CD4-positive, alpha-beta T cell treated with Interleukin-12 subunit alpha and Interleukin-12 subunit beta, for 1 hour (primary cell): ENCODE measurements at places on chromosomes 5 and 9.

DNA sequence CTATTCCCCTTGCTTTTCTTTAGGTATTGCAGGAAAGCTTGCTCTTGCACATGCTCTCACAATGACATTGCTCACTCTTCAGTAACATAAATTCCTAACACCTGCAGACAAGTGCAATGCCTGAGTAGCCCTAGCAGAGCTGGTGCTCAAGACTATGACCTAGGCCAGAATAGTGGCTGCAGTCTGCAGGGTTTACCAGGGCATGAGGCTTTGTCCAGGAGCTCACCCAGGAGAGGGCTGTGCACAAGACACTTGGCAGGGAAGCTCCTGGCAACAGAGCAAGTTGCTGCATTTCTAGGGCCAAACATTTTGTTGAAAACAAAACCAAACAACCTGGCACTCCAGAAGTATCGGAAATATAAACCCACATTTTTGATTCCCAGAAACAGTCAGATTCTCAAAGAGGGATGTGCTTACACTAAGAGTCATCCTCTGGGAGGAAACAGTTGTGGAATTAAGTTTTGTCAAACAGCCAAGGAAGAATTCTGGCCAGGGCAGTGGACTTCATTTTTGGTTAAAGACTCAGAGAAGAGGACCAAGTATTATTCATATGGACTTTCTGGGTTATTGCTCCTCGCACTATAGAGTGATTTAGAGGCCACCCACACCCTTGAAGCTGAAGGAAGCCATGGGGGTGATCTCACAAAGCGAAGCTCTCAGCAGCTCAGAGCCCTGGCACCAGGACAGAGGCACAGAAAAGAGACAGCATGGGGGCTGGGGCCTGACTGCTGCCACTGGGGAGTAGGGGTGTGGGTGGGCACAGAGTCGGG is 44.9 kb downstream of the MACROH2A1 start:
- DNase-seq = no peak

GRCh38 chr9:136381311-136381710 is 7.8 kb upstream of the CARD9 start:
- DNase-seq = no peak

- no peak for DNase-seq
Observed at GRCh38 chr5:61822584-61822983, 483.4 kb upstream of the KIF2A start.

DNA sequence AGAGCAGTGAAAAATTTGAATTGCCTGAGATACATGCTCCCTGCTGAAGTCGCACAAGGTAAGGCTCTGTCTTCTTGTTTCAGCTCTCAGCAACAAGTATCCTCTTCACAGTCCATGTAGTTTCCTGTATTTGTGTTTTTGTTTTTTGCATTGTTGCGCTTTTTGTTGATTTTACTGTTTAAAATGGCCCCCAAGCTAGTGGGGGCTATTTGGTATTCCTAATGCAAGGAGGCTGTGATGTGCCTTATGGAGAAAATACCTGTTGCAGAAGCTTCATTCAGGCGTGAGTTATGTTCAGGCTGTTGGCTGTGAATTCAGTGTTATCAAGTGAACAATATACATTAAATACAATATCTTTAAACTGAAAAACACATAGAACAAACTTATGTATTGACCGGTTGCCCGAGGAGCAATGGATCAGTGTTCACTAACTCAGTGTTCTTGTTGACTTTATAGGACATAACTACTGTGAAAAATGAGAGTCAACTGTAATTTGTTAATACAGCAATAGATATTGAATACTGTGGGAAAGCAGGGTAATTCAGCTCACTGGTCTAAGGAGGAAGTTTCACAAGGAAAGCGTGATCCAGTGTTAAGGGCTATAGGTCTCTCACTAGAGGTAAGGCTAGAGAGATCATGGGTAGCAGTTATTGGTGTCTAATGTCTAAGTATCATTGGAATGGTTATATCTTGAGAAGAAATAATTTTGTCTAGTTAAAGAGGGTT is 150.5 kb downstream of the GCNT1 start:
- DNase-seq = no peak

- DNase-seq = no peak
Observed at GRCh38 chr9:124332361-124333202, 74.8 kb downstream of the NEK6 start.

DNA sequence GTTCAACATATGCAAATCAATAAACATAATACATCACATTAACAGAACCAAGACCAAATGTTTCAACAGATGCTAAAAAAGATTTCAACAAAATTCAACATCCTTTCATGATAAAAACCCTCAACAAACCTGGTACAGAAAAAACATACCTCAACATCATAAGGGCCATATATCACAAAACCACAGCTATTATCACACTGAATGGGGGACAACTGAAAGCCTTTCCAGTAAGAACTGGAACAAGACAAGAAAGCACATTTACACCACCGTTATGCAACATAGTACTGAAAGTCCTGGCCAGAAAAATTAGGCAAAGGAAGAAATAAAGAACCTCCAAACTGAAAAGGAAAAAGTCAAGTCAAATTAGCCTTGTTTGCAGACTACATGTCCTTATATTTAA is 93.6 kb downstream of the DTWD2 start:
- no peak for DNase-seq

- no peak for DNase-seq
Observed at GRCh38 chr5:89991592-89991991, 418.0 kb downstream of the CETN3 start.

DNA sequence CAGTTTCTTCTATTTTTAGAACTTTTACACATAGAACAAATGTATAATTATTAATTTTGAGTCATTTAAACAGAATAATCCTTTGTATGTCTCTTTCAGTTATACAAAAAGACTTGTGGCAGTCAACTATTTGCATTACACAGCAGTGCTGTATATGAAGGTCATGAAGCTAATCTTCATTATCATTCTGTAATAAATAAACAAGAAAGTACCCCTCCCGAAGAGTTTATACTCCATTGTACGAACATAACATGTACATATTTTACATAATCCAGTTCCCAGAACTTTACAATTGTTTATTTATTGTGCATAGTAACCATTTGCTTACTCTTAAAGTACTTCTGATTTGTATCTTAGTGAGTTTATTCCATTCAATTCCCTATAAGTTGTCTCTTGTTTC is 267.9 kb downstream of the FBXL17 start:
- no peak for DNase-seq

GRCh38 chr5:149493316-149493715 is 57.9 kb downstream of the CSNK1A1 start:
- no peak for DNase-seq

GRCh38 chr5:110087829-110088228 is 398.1 kb downstream of the MAN2A1 start:
- no peak for DNase-seq

DNA sequence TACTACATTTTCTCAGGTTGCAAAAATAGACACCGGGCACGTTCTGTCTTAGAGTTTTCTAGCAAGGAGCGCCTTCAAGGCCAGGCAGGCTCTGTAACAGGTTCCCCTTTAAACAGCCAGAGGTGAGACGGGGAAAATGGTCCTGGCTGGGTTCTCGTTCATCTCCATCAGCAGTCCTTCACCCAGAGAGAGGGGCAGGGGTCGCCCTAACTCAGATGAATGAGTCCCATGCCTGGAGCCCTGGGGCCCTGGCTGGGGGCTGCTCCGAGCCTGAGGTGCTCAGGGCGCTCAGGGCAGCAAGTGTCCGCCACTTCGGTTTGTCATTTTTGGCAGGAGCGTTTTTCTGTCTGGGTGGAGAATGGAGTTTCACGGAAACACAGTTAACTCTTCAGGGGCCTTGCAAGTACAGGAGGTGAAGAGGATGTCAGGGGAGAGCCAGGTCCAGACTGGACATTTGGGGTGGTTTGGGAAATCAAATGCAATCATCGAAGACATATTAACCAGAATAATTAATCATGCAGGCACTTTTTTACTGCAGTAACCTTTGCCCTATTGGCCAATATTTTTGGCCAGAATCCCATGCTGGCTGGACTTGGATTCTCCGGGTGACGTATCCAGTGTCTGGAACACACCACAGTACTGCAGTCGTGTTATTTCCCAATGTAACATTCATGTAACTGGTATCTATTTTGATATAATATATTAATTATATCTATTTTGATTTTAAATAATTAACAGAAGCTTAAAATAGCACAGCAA is 2.9 kb downstream of the NTNG2 start:
- no peak for DNase-seq

GRCh38 chr9:100600521-100601079 is 22.7 kb downstream of the CAVIN4 start:
- no peak for DNase-seq

- no peak for DNase-seq
Observed at GRCh38 chr5:167820101-167820990, 471.1 kb upstream of the WWC1 start.

DNA sequence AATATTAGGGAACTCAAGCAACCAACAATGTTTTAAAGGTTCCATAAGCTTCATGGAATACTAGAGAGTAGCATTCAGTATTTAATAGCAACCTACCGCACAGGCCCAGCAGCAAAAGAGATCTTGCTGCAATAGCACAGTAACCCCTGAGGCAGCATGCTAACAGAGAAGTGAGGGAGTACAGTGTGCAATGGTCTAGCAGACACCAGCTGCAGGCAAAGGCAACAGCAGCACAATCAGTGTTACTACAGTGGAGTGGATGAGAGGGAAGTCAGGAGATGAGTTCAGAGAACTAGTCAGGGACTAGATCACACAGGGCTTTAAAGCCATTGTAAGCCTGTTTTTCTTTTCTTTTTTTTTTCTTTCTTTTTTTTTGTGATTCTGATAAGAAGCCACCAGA is 2.8 kb downstream of the TICAM2 start:
- DNase-seq = no peak

- no peak for DNase-seq
Observed at GRCh38 chr5:79849486-79850315, 141.4 kb downstream of the MTX3 start.

DNA sequence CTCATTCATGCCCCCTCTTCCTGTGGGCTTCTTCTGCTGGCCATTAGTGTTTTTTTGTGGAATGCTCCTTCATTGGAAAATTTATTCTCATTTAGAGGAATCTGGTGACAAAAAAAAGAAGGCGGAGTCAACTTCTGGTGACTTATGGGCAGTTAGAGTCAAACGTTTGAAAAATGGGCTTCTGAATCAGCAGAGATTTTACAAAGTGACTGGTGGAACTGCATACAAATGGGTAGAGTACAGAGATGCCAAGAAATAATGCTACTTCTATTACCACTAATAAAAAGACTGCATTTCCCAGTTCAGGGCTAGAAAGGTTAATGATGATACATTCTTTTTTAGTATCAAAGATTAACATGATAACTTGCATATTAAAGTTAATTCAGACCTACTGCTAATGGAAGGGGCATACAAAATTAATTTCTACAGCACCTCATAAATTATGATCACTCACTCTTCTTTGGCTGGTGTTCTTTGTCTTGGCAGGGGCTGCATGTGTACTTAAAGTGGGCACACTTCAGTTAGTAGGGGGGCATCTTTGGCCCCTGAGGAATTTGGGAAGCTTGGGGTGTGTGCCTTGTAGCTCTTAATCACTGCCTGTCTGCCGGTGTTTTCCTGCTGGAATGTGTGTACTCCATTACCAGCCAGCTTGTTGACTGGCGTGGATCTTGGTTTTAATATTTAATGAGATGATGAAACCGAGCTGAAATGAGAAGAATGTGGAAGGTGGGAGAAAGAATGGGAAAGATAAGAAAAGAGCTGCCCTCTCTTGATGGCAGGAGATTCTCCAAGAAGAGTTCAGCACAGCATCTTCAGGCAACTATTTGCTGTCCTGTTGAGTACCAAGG is 148.9 kb downstream of the DOCK2 start:
- no peak for DNase-seq

- DNase-seq = no peak
Observed at GRCh38 chr5:9059920-9060691, 485.8 kb downstream of the SEMA5A start.

DNA sequence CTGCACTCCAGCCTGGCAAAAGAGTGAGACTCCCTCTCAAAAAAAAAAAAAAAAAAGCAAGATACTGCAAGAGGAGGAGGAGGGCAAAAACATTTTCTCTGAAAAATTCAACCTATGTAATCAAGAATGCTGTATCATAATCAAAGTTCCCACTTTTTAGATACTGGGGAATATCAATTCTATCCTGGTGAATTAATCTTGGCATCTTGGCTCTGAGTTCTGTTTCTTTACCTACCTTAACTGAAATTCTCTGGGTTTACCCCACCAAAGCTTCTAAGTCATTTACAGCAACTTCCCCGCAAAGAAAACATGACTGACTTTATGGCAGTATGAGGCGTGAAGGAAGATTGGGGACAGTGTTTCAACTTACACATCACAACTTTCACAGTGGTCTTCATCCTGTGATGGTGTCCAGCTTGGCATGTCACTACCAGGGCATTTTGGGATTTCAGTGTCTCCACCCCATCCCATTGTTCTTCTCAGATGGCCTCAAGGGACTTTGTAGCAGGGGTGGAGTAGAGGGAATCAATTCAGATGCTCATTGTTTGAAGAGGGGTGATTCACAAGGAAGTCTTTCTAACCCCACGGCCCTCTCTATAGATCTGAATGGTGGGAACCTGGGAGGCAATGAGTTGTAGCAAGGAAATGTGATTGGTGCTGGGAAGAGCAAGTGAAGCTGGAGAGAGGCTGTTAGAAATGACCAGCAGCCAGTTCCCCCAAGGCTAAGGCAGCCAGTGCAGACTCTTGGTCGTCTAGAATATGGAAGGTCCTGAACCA is 130.5 kb downstream of the SCAMP1 start:
- no peak for DNase-seq

GRCh38 chr9:137312852-137313325 is 10.8 kb upstream of the NRARP start:
- no peak for DNase-seq

DNA sequence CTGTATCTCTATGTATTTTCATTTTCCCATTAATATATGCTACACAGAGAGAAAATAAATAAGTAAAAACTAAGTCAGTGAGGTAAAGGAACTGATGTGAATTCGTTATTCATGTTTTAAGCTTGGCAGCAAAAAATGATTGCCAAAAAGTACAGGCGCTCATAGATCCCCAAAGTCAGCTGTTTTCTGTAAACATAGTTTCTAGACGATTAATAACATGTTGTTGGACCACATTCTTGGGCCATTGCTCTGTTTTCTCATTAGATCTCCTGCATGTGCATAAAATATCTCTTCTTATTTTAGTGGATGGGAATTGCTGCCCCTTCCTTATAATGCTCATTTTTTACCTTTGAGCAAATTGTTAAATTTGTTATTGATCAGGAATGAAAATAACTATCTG is 215.2 kb downstream of the TLE1 start:
- DNase-seq = no peak

DNA sequence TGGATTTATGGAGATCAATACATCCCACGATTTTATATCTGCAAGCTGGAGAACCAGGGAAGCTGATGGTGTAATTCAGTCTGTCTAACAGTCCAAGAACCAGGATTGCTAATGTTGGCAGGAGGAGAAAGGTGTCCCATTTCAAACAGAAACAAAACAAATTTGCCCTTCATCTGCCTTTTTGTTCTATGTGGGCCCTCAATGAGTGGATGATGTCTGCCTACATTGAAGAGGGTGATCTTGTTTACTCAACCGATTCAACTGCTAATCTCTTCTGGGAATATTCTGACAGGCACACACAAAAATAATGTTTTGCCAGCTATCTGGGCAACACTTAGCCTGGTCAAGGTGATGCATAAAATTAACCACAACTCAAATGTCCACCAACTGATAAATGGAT is 65.1 kb upstream of the IL33 start:
- no peak for DNase-seq
